Calu3 (cell line): ENCODE measurements at places on chromosomes 1 and 21.

- DNase-seq = peak; percentile 85
These were observed 5.7 kb downstream of the HSPG2 start for GRCh38 chr1:21931171-21932093.

GRCh38 chr1:149917571-149918144 is at the start of gene SV2A:
SV2A (minus strand) TSS chr1:149917844; CDS start chr1:149913840, 4,004 bp downstream.
- no peak for DNase-seq

- DNase-seq = peak; percentile 84
These were observed at the start of gene C1orf226 for GRCh38 chr1:162381383-162381782. C1orf226 (plus strand) TSS chr1:162381728; CDS start chr1:162381902, 174 bp downstream.

DNA sequence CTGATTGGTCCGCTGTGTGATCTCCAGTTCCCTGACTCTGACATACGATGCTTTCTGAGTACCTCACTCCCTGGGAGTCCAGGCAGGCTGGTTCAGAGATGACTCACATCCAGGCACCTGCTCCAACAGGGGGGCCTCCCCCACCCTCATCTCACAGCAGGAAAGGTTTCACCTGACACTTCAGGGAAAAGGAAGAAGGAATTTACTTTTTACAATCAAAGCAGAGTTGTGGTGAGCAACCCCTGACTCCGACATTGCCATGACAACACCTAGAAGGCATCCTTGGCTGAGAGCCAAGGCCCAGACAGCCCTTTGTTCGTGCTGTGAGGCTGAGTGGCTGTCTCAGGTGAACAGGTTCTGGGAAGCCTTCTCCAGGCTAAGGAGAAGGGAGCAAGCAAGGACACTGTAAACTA is 164.6 kb upstream of the GJB5 start:
- DNase-seq = peak; percentile 88

DNA sequence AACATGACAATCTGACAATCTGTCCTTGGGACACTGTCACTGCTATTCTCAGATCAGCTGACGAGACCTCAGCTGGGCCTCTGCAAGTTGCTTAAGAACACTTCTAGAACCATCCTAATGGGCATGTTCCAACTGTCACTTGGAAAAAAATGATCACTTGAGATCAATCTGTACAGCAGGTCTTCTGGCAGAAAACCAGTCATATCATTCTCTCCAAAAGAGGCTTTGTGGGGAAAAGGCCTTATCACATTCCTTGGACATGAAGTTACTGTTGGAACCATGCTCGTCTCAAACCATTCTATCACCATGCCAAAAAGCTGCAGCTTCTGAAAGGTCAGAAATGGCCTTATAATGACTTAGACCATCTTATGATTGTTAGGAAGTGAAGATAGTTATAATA is 744.2 kb downstream of the USP25 start:
- no peak for DNase-seq

DNA sequence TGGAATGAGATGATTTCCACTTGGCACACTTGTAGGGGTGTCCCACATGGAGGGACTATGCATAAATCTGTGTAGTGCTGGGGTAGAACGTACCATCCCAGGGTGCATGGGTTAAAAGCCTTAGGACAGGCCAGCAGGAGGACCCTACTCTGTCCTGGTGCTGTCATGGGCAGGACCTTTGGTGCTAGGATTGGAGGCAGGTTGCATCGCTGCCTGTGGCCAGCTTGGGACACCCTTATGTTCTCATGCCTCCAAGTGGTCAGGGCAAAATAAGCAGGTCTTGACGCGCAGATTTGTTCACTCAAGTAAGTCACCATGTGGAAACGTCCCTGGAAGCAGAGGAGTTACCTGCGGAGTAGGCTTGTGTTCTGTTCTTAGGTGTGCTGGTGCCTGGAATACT is 49.5 kb upstream of the RAB3GAP2 start:
- DNase-seq = no peak

DNA sequence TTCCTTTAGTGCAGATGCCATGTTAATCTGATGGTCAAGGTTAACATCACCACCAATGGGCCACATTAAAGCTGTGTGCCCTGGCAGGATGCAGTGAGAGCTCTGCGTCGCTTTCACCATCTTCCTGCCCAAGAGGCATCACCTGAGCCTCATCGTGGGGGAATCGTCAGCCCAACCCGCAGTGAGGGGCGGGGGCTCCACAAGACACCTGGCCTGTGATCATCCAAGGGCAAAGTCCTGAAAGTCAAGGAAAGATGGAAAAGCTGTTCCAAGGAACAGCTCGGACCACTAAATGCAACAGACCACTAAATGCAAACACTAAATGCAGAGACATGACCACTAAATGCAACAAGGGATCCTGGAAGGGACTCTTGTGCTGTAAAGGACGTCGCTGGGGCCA is 49.9 kb downstream of the WDR4 start:
- DNase-seq = no peak

DNA sequence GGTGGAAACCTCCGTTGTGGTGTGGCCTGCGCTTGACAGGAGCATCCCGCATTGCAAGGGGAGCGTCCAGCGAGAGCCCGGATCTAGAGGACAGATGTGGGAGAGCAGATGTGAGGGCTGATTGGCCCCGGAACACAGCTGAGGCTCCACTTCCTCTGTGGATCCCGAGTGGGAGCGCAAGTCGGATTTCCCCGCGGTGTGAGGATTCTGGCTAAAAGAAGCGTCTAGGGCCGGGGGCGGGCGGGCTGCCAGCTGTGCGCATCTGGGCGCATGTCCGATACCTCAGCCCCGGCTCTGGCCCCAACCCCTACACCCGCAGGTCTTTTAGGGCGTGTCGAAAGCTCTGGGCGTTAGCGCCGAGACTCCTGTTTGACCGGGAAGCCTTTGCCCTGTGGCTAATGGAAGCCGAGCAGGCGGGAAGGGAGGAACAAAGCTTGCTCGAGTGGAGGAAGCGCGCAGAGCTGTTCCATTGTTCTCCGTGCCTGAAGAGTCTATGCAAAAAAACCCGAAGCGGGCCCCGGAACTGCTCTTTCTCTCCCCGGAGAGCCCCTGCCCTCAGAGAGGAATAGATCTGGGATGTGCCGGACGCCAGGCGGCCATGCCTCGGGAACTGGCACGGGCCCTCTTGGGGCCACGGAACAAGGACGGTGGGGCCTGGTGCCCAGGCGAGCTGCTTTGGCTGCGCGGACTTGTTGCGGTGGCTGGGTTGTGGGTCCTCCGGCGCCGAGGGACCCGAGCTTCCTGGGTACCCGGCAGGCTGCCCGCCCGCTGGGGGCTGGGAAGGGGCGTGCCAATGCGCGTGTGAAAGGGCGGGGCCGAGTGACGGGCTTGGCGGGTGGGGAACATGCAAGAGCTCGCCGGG is 111.1 kb downstream of the NAV1 start:
- DNase-seq = peak; percentile 64

- DNase-seq = no peak
These were observed 47.3 kb upstream of the USP1 start for GRCh38 chr1:62389531-62389930.

GRCh38 chr1:23868557-23869016 is 497 bp upstream of the FUCA1 start:
- no peak for DNase-seq

DNA sequence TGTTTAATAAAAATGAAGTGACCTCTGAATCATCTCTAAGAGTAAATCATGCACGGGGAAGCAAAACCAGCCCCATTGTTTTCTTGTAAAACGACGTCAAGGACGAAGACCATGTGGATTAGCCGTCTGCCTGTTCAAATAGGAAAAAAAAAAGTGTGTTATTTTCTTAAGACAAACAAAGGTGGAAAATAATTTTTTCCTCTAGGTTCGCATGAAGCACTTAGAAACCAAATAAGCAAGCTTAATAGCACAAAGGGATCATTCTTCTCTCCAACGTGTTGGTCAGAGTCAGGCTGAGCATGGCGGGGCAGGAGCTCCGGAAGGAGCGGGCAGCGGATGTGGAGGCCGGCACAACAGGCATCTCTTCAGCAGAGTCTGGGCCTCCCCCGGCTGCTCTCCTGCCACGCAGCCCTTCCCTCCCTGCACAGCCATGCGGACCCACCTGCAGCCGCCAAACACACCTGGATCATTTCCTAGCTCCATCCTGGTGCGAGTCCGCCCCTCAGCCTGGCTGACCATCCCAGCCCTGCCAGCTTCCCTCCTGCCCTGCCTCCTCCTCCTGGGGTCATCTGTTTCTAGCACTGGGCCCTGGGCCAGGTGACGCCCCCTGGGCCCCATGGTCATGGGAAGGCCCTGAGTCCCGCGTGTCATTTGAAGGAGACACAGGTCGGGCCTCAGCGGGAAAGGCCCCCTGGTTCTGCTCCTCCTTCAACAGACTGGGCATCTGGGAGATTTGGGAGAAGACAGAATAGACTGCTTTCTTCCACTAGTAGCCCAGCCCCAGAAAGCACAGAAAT is 40.2 kb downstream of the MX1 start:
- no peak for DNase-seq
